Activated T-helper 1 cell treated with anti-CD3 and anti-CD28 coated beads, Interleukin-12 subunit alpha, Interleukin-12 subunit beta, Interleukin-2, Interleukin-4 antibody, amounts not matched to agents 30 ng/mL and 10 ng/mL and 1 ng/mL, durations not matched to agents 14 hours and 24 hours and 36 hours (primary cell): ENCODE measurements at places on chromosomes 5 and 9.
A peak's percentile ranks its signal among the peaks of the same experiment; 100 is the strongest.

GRCh38 chr5:2141254-2142000 lies 258.7 kb upstream of the IRX4 start:
- DNase-seq, result no peak
- no peak overlapping the region for H3K27ac ChIP-seq
- peaks cover 2% of the 10 kb centered on the region for H3K27me3 ChIP-seq
- no peak overlapping the region for H3K4me3 ChIP-seq

GRCh38 chr5:2696156-2696807 lies 55.2 kb downstream of the IRX2 start:
- no peak for DNase-seq
- no peaks in the 10 kb centered on the region for H3K4me1 ChIP-seq
- no peak overlapping the region for H3K4me3 ChIP-seq
- H3K36me3 ChIP-seq, result no peaks in the 10 kb centered on the region

DNA sequence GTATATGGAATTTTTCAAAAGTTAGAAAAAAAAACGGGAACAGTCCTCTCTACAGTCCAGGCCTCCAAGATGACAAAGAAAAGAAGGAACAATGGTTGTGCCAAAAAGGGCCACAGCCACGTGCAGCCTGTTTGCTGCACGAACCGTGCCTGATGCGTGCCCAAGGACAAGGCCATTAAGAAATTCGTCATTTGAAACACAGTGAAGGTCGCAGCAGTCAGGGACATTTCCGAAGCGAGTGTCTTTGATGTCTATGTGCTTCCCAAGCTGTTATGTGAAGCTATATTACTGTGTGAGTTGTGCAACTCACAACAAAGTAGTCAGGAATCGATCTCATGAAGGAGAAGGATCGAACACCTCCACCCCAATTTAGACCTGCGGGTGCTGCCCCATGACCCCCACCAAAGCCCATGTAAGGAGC lies 37.4 kb downstream of the HMGCR start:
- H3K36me3 ChIP-seq, result peaks cover 8% of the 10 kb centered on the region
- DNase-seq, result no peak
- H3K4me1 ChIP-seq, result no peaks in the 10 kb centered on the region
- no peaks in the 10 kb centered on the region for H3K27me3 ChIP-seq
- no peak overlapping the region for H3K27ac ChIP-seq

DNA sequence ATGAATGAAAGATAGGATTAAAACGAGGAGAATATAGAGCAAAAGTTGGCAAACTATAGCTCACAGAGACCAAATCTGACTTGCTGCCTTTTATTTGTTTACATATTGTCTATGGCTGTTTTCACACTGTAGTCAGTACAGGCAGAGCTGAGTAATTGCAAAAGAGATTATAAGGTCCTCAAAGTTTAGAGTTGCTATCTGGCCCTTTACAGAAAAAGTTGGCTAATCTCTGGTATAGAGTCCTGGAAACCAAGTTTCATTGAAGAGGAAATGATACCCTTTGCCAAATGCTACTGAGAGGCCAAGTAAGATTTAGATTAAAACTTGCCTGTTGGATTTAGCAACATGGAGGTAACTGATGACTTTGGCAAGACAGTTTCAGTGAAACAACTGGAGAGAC lies 36.0 kb downstream of the LYRM7 start:
- no peak overlapping the region for H3K4me3 ChIP-seq
- H3K36me3 ChIP-seq, result peaks cover 14% of the 10 kb centered on the region
- DNase-seq, result no peak
- H3K27ac ChIP-seq, result peak overlapping the region; percentile 3
- H3K27me3 ChIP-seq, result no peaks in the 10 kb centered on the region

DNA sequence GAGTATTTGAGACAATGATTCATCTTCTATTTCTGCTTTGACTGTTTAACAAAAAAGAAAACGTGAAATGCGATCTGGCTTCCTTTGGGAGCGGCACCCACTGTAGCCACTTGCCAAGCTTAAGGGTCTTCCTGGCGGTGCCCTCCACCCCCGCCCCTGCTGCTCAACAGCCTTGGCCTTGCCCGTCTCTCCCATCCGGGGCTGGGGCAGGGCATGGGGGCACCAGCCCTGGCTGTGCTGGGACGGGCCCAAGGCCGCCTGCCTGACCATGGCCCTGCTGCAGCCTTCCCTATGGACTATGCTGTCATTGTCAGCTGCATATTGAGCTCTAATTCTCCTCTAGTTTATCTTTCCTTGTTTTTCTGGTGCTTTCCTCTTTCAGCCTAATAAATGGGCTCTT lies 115.8 kb upstream of the CACNA1B start:
- H3K27ac ChIP-seq, result peak overlapping the region; percentile 87
- peaks cover 59% of the 10 kb centered on the region for H3K36me3 ChIP-seq
- H3K4me3 ChIP-seq, result no peak overlapping the region
- H3K27me3 ChIP-seq, result no peaks in the 10 kb centered on the region
- peaks cover 36% of the 10 kb centered on the region for H3K4me1 ChIP-seq

GRCh38 chr9:116942593-116943061 lies 255.5 kb downstream of the TRIM32 start:
- DNase-seq, result no peak
- no peaks in the 10 kb centered on the region for H3K27me3 ChIP-seq
- H3K27ac ChIP-seq, result no peak overlapping the region
- no peaks in the 10 kb centered on the region for H3K36me3 ChIP-seq
- no peaks in the 10 kb centered on the region for H3K4me1 ChIP-seq

GRCh38 chr9:93955111-93955980 lies at the start of gene BARX1:
Gene BARX1 (minus strand): TSS chr9:93955355. CDS start chr9:93955146, 209 bp downstream.
- peak within 1 kb of the TSS; percentile 74 for H3K4me3 ChIP-seq
- peaks cover 28% of the 10 kb centered on the region for H3K4me1 ChIP-seq
- no peak for DNase-seq
- peaks cover 12% of the 10 kb centered on the region for H3K36me3 ChIP-seq
- H3K27ac ChIP-seq, result no peak within 1 kb of the TSS

DNA sequence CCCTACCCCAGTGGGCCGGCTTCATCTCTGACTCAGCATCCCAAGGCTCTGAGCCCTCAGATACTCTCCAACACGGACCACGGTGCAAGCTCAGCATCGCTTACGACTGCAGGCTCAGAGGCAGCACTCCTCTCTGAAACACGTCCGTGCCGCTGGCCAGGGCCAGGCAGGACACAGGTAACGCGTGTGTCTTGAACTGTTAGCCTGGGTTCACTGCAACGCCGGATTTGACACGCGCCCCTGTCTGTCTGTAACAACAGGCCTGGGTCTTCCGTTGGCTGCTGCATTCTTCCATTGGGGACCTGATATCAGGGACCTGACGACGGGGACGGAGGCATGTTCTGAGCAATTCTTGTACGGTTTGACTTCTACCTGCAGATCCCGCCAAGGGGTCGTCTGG lies 6.4 kb downstream of the SLC6A3 start:
- H3K27ac ChIP-seq, result no peak overlapping the region
- no peaks in the 10 kb centered on the region for H3K36me3 ChIP-seq
- no peak for DNase-seq
- H3K4me3 ChIP-seq, result no peak overlapping the region
- peaks cover 9% of the 10 kb centered on the region for H3K27me3 ChIP-seq

GRCh38 chr5:9977070-9977469 lies 272.6 kb downstream of the ATPSCKMT start:
- H3K27ac ChIP-seq, result no peak overlapping the region
- no peaks in the 10 kb centered on the region for H3K4me1 ChIP-seq
- no peak for DNase-seq
- H3K36me3 ChIP-seq, result no peaks in the 10 kb centered on the region
- H3K4me3 ChIP-seq, result no peak overlapping the region

DNA sequence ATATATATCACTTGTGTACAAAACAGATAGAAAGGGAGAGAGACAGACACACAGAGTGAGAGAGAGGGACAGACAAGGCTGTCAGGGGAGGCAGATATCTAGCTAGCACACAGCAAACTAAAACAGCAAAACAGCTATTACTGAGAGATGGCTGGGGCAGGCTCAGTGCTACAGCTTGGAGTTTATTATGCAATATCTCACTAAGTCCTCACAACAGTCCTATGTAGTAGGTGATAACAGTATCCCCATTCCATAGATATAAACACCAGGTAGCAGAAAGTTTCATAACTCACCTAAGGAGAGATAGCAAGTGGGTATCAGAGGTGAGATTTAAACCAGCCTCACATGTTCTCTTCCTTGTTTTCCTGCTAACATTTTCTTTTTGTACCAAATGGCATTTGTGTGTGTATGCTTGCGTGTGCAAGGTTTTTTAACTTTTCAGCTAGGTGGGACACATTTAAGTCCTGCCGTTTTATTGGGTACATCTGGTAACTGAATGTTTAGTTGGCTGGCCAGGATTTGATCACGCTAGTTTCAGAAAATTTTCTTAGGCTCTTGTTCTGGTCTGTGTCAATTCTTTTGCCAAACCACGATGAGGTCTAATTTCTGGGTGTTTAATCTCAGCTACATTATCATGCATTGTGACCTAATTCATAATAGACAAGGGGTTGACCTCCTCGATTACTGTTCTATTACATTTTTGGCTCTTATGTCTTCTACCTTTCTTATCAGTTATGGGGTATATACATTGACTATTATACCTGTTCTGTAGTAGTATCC lies 105.1 kb downstream of the LMNB1 start:
- H3K36me3 ChIP-seq, result peaks cover 4% of the 10 kb centered on the region
- H3K4me3 ChIP-seq, result no peak overlapping the region
- DNase-seq, result no peak
- H3K4me1 ChIP-seq, result no peaks in the 10 kb centered on the region

GRCh38 chr5:31585166-31585894 lies 53.2 kb downstream of the C5orf22 start:
- no peak overlapping the region for H3K27ac ChIP-seq
- no peaks in the 10 kb centered on the region for H3K36me3 ChIP-seq
- peaks cover 7% of the 10 kb centered on the region for H3K27me3 ChIP-seq
- no peak overlapping the region for H3K4me3 ChIP-seq
- no peak for DNase-seq
- no peaks in the 10 kb centered on the region for H3K4me1 ChIP-seq

DNA sequence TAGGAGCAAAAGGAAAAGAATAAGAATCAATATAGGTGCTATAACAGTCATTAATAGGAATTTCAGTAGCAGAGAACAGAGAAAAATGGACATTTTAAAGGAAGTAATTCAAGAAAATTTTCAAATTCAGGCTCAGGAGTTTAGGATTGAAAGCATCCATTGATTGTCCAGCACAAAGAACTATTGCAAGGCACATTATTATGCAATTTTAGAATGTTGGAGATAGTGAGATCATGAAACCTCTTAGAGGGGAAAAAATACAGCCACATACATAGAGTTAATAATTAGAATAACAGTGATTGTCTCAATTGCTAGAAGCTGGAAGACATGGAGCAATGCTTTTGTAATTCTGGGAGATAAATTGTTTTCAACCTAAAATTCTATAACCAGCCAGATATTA lies 31.5 kb downstream of the CNTLN start:
- H3K27me3 ChIP-seq, result no peaks in the 10 kb centered on the region
- H3K27ac ChIP-seq, result no peak overlapping the region
- no peaks in the 10 kb centered on the region for H3K4me1 ChIP-seq
- DNase-seq, result no peak
- no peak overlapping the region for H3K4me3 ChIP-seq

- H3K4me1 ChIP-seq, result no peaks in the 10 kb centered on the region
- DNase-seq, result no peak
- peaks cover 16% of the 10 kb centered on the region for H3K27me3 ChIP-seq
- H3K36me3 ChIP-seq, result no peaks in the 10 kb centered on the region
Measured at GRCh38 chr9:133987946-133988665, 4.0 kb downstream of the VAV2 start.

DNA sequence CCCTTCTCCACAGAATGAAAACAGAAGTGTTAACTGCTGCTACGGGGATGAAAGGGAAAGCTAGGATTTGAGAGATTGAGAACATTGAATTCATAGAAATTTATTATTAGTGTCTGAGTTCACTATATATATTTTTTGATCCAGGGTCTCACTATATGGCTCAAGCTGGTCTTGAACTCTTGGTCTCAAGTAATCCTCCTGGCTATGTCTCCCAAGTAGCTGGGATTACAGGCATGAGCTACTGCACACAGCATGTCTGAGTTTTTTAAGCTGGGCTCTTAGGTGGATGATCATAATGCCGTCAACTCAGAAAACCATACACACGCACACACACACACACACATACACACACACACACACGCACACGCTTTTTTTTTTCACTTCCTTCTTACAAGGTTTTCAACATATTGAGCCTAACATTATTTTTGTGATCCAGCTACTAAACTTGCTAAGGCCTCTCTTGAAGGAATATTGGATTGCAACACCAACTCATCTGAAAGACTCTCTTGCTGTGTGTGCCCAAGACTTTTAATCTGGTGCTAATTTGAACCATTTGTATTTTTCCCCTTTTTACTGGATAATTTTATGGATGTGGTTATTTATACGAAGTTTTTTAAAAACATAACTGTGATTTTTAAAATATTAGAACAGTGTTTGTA lies 1045.4 kb downstream of the DTWD2 start:
- no peaks in the 10 kb centered on the region for H3K27me3 ChIP-seq
- H3K27ac ChIP-seq, result no peak overlapping the region
- no peaks in the 10 kb centered on the region for H3K36me3 ChIP-seq

GRCh38 chr9:85136507-85136906 lies 467.0 kb downstream of the NTRK2 start:
- no peaks in the 10 kb centered on the region for H3K36me3 ChIP-seq
- DNase-seq, result no peak
- H3K27ac ChIP-seq, result no peak overlapping the region

GRCh38 chr5:3734632-3735031 lies 139.0 kb downstream of the IRX1 start:
- DNase-seq, result no peak
- H3K27ac ChIP-seq, result no peak overlapping the region
- no peak overlapping the region for H3K4me3 ChIP-seq
- no peaks in the 10 kb centered on the region for H3K36me3 ChIP-seq
- no peaks in the 10 kb centered on the region for H3K27me3 ChIP-seq

DNA sequence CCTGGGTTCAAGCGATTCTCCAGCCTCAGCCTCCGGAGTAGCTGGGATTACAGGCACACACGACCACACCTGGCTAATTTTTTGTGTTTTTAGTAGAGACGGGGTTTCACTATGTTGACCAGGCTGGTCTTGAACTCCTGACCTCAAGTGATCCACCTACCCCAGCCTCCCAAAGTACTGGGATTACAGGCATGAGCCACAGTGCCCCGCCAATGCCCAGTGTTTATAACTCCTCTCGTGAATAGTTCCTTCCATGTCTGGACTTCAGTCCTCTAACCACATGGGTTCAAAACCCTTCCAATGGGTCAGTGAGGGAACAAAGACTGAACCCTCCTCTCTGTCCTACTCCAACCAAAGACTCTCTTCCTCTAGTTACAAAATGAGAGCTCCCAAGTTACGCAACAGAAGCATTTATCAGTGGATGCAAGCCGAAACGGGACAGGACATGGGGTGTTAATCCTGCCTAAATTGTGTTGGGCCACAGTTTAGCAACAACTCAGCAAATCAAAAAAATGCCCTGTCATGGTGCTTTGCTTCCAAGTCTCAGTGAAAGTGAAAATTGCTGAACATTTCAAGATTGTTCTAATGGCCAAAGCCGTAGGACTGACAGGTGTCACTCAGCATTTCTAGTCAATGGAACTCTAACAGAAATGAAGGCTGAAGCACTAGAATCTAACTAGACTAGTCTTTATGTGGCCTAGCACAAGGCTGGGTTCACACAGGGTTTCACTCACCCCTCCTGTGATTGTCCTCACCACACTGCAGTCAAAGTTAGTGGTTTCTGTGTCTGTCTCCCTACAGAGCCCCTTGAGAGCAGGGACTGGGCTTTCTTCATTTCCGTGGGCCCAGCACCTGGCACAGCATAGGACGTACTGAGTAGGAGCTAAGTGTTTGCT lies 3.2 kb upstream of the TMEM245 start:
- no peak for DNase-seq
- no peak overlapping the region for H3K4me3 ChIP-seq
- peaks cover 14% of the 10 kb centered on the region for H3K4me1 ChIP-seq
